ENCODE measurements at places on chromosomes 12 and 14.
A peak's percentile ranks its signal among the peaks of the same experiment; 100 is the strongest.

DNA sequence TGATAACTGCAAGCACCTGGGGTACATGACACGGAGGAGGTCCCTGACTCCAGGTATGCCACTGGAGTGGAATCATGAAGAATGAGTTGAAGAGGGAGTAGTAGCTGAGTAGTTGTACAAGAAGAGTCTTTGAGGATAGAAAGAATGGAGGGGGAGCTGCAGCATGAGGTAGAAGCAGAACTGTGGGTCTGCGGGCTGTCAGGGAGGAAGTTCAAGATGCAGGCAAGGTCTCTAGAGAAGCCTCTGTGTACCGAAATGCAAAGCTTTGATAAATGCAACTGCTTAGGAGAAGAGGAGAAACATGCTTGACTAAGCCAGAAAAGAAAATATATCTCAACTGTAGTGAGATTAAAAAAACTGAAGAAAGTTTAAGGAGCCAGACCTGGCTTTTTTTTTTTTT, 91.5 kb downstream of the CPNE8 start:
- DNase-seq, result no peak

- no peak for DNase-seq
These were observed 164.2 kb downstream of the SSPN start for GRCh38 chr12:26359576-26359975.

GRCh38 chr14:60294411-60295069, 45.5 kb downstream of the PPM1A start:
- no peak for DNase-seq

GRCh38 chr12:97308576-97309198, 153.9 kb upstream of the RMST start:
- DNase-seq, result peak; percentile 70

DNA sequence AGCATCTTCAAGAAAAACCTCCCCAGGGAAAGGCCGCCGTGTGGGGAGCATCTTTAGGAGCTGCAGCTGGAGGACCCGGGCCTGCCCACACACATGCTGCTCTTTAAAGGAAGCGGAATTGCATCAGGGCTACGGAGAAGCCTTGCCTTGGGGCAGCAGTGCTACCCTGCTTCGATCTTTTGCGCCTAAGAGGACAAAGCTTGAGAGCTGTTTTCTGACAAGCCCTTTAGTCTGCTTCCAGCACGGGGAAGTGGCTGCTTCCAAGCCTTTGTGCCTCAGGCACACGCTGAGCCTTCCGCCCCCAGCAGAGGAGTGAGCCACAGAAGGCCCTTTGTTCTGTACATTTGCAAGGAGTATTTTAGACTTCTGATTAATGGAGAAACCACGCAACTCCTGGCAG, 31.5 kb downstream of the COA8 start:
- DNase-seq, result no peak

GRCh38 chr12:22728987-22729386, 104.0 kb downstream of the ETNK1 start:
- DNase-seq, result no peak
